ENCODE measurements at places on chromosomes 5 and 9.

GRCh38 chr5:73883646-73884045, 257.6 kb downstream of the ARHGEF28 start:
- no peak for DNase-seq

GRCh38 chr5:61657686-61658085, 325.6 kb downstream of the ZSWIM6 start:
- no peak for DNase-seq

DNA sequence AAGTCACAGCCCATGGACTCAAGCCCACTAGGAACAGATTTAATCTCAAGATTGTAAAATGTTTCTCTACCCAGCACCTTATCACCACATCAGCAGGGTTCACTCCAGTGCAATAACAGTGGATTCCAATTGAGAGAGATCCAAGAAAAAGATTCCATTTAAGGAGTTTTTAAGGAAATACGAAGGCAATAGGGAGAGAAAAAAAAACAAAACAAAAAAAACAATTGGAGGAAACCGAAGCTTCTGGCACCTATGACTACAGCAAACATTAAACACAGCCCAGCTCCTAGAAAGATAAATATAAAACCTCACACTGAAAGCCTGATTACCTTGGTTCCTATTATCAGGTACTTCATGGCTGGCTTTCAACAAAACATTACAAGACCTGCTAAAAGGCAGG, 192.7 kb downstream of the DAB2IP start:
- no peak for DNase-seq

- DNase-seq = no peak
These were observed 169.2 kb downstream of the HSPA4 start for GRCh38 chr5:133220851-133221674.

- DNase-seq = no peak
These were observed 148.7 kb downstream of the LURAP1L start for GRCh38 chr9:12923468-12924009.

Data from iPS DF 19.7 (cell line).